ENCODE measurements at places on chromosomes 7 and 10.

- peak; percentile 63 for DNase-seq
Measured at GRCh38 chr7:1742555-1743303, 72.7 kb downstream of the ELFN1 start.

- no peak for DNase-seq
Measured at GRCh38 chr7:134533288-134533771, 6.0 kb downstream of the AKR1B10 start.

DNA sequence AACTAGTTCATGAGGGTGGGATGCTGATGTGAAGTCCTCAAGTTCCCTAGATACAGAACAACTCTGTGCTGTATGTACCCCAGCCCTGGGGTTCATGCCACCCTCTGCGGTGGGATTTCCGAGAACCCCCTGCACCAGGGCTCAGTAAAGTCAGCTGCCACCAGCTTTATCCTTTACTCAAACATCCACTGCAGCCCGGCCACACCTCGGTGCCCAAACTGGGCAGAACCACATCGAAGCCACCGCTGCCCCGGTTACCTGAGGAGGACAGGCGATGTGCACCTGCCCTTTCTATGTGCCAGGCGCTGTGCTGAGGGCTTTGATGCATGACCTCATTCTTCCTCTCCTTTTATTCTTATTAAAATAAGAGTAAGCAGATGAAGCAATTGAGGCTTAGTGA lies 9.9 kb upstream of the CALML5 start:
- no peak for DNase-seq

- peak; percentile 22 for DNase-seq
Measured at GRCh38 chr10:105509517-105509916, 868.4 kb downstream of the SORCS3 start.

GRCh38 chr10:69315610-69316312 lies 37.5 kb downstream of the HK1 start:
- no peak for DNase-seq

- DNase-seq, result no peak
Measured at GRCh38 chr10:51729822-51730555, 30.6 kb upstream of the CSTF2T start.

- no peak for DNase-seq
Measured at GRCh38 chr7:45185028-45185863, 27.7 kb downstream of the RAMP3 start.

GRCh38 chr10:70943841-70944466 lies 55.6 kb upstream of the PCBD1 start:
- DNase-seq, result no peak

DNA sequence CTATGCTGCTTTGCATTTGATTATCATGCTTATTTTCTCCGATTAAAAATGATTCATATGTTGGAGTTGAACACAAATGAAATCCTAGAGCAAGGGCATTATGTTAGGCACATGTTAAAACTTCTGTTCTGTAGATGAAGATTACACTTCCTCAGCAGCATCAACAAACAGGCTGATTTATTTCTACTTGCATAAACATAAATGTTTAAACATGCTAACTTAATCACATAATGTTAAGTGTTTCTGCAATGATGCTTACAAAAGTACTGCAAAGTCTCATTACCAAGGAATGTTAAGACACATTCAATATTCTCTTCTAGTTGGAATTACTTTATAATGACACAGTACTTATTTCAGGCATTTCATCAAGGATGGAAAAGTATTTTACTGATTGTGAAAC lies 770.8 kb downstream of the ANKRD7 start:
- DNase-seq, result no peak

- peak; percentile 66 for DNase-seq
Measured at GRCh38 chr7:118153551-118154177, 30.3 kb upstream of the LSM8 start.

- no peak for DNase-seq
Measured at GRCh38 chr10:87546210-87546609, 41.5 kb downstream of the MINPP1 start.

DNA sequence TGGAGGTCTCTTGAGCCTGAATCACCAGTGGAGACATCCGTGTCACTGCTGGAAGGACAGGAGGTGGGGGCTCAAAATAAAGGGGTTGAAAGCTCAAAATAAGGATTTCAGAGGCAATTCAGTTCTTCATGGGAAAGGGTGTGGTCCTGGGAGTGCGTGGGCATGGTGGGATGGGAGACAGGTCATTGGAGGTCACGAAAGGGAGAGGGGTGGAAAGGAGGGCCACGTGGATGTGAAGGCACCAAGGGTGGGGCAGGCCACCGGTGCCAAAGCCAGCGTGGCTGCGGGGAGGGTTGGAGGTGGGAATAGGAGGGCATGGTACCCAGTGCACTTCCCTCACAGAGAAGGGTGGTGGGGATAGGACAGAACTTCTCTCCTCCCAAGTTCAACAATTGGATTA lies 59.7 kb downstream of the HTR5A start:
- no peak for DNase-seq

DNA sequence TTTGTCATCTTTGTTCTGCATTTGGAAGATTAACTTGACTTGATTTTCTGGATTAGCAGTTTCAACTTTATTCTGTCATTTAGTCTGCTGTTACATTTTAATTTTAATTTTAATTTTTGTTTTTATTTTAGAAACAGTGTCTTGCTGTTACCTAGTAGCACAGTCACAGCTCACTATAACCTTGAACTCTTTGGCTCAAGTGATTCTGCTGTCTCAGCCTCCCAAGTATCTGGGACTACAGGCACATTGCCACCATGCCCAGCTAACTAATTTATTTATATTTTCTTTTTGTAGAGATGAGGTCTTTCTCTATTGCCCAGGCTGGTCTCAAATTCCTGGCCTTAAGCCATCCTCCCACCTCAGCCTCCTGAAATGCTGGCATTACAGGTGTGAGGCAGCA lies 35.3 kb downstream of the PALS2 start:
- DNase-seq, result no peak

DNA sequence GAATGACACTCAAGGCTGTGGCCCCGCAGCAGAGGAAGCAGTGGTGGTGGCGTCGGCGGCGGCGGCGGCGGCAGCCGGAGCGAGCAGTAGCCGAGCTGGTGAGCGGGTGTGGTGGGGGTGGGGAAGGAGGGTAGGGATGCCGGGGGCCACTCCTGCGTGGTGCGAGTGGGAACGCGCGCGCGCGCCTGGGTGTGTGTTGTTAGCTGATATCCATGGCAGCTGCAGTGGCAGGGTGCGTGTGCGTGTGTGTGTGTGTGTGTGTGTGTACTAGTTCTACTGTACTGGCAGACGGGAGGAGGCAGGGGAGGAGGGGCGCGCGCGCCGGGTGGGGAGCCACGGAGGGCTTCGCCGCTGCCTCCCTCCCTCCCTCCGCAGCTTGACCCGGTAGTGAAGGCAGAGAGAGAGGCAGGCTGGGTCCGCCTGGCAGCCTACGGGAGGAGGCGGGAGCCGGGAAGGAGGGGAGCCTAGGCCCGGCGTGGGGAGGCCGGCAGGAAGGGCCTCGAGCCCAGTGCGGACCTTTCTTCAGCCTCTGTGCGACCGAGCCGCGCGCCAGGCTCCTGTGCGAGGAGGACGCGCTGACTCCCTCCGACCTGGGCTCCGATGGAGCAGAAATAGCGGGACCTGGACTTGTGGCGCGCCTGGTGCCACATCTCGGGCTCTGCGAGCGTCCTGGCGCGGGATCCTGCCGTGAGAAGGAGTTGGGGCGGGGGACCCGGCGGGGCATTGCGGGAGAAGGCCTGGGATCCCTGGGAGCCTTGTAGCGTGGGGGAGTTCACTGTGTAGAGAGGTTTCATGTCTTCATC lies at the start of gene MAGI2:
MAGI2 (minus strand) TSS at position 110 of the 803 bp plus-strand sequence. CDS start 347 bp downstream, outside the sequence.
- no peak for DNase-seq

DNA sequence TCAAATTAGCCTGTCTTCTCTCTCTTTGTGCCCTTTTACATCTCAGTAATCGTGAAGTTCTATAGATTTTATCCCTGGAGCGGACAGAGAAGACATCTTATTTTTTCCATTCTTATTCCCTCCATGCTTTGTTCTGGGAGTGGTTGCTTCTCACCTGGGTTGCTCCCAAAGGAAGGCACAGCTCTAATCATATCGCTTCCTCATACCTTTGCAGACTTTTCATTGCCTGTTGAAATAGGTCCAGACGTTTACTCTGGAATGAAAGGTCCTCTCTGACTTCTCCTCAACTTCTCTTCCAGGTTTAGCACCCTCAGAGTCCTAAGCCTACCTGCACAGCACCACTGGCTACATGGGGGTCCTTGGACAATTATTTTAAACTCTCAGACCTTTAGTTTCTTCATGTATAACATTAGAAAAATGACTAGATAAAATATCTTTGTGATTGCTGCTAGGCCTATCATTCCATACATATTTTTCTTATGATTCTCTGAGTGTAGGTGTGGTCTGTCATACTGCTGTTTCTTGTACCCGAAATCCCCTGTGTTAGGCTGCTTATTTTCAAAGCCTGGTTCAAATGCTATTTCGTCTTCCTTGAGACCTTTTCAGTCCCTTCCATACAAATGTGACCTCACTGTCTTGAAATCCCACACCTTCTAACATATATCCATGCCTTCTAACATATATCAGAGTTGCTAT lies 418.1 kb downstream of the GFRA1 start:
- no peak for DNase-seq

DNA sequence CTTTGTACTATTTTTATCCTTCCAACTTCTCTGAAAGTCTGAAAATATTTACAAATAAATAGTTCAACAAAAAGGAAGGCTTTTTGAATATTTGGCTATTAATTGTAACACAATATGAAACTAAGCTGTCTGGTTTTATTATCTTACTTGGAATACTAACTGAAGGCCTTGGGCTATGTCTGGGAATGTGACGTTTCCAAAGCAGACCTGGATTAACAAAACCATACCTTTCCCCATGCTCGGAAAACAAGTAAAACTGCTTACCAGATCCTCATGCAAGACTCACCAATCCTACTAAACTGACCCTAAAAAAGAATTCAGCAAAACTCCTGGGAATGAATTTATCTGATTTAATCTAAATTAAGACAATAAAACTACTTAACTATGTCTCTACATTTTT lies 116.4 kb downstream of the ATE1 start:
- DNase-seq, result no peak

- DNase-seq, result no peak
Measured at GRCh38 chr10:10961072-10961471, 56.6 kb upstream of the CELF2 start.

DNA sequence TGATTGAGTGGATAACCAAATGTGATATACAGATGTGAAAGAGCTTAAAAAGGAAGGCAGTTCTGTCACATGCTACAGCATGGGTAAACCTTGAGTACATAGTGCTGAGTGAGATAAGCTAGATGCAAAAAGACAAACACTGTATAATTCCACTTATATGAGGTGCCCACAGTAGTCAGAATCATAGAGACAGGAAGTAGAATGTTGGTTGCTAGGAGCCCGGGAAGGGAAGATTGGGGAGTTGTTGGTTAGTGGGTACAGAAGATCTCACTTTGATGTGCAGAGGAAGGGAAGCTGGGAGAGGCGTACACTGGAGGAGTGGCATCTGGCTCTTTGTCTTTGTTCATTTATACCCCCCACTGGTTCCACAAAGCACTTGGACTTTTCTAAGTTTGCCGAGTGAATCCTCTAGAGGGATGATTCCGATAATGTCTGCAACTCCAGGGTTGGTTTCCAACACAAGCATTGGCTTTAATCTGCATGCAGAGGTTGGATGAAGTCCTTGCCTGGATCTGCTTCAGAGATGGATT lies 39.5 kb downstream of the TSPAN14 start:
- no peak for DNase-seq

DNA sequence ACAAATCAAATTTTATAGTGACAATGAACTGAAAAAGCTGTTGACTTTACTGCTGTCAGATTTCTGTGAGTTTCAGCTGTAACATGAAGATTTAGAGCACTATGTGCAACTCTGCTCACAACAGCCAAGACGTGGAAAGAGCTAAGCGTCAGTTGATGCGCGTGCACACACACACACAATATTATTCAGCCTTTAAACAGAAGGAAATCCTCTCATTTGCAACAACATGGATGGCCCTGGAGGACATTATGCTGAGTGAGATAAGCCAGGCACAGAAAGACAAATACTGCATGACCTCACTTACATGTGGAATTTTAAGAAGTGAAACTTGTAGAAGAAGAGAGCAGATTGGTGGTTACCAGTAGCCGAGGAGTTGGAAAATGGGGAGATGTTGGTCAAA lies 82.8 kb upstream of the FRMD4A start:
- DNase-seq, result no peak

GRCh38 chr10:129258283-129258923 lies 208.6 kb upstream of the MGMT start:
- DNase-seq, result no peak

DNA sequence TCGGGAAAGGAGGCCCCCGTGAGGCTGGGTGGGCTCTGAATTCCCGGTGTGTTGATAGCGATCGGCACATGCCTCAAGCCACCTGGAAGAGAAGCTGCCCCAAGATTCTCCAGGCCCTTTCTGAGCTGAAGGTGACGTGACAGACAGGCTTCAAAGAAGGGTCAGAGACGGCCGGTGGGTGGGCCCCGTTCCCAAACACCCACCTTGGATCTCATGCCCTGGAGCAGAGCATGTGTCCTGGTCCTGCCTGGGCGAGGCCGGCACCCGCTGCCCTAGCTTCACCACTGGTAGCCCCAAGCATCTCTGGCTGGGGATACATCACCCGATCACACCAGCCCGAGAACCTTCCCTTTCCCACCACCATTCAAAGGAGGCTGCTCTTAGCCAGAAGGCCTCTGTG lies 399.0 kb downstream of the DNAJB6 start:
- DNase-seq, result no peak

DNA sequence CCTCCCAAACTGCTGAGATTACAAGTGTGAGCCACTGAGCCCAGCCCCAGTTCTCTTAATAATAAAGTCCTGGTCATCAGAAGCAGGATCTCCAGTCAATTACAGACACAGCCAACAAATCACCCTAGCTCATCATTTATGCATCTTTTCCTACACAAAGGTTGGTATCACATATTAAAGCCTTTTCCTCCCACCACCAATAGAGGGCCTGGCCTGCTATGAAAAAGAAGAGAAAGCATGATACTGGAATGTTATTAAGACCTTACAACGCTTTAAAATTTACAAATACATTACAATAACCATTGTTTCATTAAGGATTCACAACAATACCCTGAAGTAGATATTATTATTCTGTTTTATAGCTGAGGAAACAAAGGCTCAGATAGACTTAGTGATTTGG lies 25.9 kb downstream of the VAX1 start:
- DNase-seq, result peak; percentile 43

- DNase-seq, result no peak
Measured at GRCh38 chr10:126101325-126101724, 205.0 kb downstream of the FANK1 start.

DNA sequence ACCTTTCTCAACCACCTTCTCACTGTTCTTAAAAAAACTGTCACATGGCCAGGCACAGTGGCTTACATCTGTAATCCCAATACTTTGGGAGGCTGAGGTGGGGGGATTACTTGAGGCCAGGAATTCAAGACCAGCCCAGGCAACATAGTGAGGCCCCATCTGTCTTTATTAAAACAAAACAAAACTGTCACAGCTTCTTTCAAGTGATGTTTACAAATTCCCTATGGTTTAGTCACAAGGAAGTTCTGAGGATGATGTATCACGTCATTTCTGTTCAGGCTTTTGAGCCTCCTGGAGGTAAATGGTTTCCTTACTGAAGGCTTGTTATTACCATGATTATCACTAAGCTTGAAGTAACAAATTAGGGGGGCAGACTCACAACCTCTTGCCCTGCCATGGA lies 186.2 kb downstream of the CFTR start:
- peak; percentile 37 for DNase-seq
